ENCODE measurements at places on chromosomes 11 and 22.

GRCh38 chr11:813072-813455, 3.3 kb downstream of the RPLP2 start:
- DNase-seq, result no peak

DNA sequence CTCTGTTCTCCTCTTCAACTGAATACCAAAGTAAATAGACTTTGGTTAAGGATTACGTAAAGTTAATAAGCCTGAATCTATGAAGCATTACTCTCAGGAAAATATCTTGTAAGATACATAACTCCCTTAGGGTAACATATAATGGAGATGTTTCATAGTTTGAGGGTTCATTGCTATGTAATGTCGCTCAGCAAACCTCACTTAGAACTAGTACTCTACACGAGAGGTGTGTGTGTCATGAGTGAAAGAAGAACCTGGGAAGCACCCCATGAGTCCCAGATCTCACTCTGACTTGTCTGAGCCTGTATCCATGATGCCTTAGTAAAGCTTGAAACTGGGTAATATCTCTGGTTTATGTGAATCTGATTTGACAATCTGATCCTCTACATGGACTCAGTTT, 429.5 kb upstream of the ANO3 start:
- DNase-seq, result no peak

- no peak for DNase-seq
These were observed 154.8 kb downstream of the UVRAG start for GRCh38 chr11:75969626-75970308.

- DNase-seq, result no peak
These were observed 931 bp downstream of the CADM1 start for GRCh38 chr11:115503083-115503885.

DNA sequence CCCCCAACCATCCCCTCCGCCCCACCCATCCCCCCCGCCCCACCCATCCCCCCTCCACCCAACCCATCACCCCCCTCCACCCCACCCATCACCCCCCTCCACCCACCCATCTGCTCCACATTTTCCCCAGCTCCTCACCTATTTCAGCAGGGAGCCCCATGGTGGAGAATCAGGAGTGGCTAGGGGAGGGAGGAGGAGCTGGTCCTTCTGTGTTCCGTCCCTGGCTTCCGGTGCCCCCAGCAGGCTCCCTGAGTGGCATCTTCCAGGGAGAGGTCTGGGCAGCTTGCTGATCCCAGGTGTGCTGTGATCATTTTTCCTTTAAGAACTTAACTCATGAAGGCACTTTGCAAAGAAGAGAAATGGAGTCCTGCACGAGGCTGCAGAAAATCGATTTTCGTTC, 365.8 kb downstream of the TBC1D22A start:
- DNase-seq, result no peak

- DNase-seq, result no peak
These were observed 23.6 kb downstream of the XRRA1 start for GRCh38 chr11:74925281-74925680.

- no peak for DNase-seq
These were observed 31.1 kb upstream of the WT1 start for GRCh38 chr11:32466279-32466915.

DNA sequence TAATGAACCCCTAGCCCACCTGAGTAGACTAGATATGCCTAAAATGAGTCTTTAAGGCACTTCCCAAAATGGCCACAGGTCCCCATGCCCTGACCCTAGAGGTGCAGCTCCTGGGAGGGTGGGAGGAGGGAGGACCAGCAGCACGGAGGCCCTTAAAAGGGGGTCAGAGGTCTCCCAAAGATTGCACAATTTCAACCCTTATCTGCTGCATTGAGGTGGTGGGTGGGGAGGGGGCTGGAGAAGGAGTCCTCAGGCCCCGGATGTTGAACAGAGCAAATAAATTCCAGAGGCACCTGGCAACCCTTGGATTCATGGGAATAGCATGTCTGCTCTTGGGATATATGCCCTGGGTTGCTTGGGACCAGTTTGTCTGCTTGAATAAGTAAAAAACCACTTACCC, 57.6 kb downstream of the NAV2 start:
- DNase-seq, result no peak

- DNase-seq, result no peak
These were observed 9.7 kb upstream of the LRP5 start for GRCh38 chr11:68302670-68303069.

- DNase-seq, result no peak
These were observed 29.8 kb downstream of the NECTIN1 start for GRCh38 chr11:119699227-119699626.

DNA sequence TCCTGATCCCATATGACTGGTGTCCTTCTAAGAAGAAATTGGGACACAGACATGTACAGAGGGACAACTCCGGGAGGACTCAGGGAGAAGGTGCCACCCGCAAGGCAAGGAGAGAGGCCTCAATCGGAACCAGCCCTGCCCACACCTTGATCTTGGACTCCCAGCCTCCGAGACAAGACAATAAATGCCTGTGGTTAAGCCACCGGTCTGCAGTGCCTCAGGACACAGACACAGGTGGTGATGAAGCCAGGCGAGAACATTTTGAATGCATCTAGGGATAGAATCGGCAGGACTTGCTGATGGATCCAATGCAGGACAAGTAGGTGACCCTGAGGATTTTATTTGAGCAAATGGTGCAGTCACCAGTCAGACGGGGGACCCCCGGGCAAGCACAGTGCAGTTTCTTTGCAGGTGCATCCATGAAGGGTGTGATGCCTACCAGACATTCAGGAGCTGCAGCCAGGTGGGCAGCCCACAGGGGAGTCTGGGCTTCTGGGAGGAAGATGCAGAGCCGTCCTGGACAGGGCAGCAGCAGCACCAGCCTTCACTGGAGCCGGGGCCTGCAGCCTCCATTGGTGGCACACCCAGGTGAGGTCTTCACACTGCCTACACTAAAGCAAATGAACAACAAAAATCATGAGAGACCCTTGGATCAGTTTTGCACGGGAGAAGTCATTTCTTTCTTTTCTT, 20.2 kb upstream of the SEPTIN5 start:
- no peak for DNase-seq

DNA sequence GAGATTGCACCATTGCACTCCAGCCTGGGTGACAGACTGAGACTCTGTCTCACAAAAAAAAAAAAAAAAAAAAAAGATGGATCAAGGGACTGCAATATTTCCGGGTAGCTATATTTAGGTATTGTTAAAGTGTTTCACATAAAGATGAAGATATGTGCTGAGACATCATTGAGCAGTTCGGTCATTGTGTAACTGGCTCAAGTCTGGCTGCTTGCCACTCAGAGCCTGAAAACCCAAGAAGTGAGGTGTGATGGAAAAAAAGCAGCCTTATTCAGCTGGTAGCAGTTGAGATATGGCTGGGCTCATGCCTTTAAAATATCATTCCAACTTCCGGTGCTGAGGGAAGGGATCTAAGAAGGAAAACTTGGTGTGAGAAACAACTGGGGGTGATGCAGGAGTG, 46.9 kb downstream of the LUZP2 start:
- DNase-seq, result no peak

- DNase-seq, result no peak
These were observed 20.3 kb downstream of the PPP2R1B start for GRCh38 chr11:111745719-111746504.

DNA sequence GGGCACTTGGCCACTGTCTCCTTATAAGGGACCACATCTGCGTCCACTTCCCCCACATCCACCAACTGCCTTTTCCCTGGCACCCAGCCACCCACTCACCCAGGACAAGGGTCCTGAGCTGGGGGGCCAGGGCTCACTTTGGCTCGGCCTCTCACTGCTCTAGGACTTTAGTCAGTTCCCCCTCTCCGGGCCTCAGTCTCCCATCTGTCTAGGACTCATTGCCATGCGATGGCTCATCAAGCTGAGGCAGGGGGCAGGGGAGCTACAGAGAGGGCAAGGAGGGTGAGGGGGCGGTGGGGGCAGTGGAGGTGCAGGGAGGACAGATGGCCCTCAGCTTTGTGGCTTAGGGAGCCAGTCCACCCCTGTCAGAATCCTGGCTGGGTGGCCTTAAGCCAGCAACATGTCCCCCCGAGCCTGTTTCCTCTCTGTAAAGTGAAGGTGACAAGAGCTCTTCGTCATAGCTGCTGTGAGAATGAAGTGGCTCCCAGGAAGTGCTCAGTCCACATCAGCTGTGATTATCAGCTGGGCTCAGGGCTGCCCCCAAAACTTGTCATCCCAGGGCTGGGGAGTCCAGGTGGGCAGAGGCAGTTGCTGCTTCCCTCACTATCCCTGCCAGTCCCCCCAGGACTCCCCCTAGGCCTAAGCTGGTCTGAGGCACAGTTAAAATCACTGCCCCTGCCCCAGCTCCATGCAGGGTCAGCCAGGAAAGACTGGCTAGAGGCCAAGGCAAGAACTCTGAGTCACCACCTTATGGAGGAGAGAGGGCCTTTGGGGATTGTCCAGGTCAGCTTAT, 14.9 kb downstream of the RAC2 start:
- peak; percentile 21 for DNase-seq

GRCh38 chr11:16111690-16112089, 244.7 kb downstream of the SOX6 start:
- no peak for DNase-seq

DNA sequence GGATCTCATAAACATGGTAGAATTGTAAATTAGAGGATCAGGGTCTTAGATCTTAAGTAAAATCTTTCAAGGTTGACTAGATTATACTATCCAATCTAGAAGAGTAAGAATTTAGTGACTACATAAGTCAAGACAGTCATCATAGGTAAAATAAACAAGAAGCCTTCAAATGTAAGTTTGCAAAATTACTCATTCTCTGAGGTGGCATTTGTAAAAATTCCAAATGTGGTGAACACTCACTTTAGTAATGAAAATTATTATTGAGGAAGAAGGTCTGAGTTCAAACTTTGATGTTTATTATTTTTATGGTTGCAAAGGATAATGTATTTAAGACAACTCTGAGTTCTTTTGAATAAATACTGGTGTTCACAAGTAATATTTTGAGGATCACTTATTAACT, 4.6 kb downstream of the HYLS1 start:
- no peak for DNase-seq

GRCh38 chr11:406796-407650, 7.8 kb downstream of the SIGIRR start:
- peak; percentile 90 for DNase-seq

DNA sequence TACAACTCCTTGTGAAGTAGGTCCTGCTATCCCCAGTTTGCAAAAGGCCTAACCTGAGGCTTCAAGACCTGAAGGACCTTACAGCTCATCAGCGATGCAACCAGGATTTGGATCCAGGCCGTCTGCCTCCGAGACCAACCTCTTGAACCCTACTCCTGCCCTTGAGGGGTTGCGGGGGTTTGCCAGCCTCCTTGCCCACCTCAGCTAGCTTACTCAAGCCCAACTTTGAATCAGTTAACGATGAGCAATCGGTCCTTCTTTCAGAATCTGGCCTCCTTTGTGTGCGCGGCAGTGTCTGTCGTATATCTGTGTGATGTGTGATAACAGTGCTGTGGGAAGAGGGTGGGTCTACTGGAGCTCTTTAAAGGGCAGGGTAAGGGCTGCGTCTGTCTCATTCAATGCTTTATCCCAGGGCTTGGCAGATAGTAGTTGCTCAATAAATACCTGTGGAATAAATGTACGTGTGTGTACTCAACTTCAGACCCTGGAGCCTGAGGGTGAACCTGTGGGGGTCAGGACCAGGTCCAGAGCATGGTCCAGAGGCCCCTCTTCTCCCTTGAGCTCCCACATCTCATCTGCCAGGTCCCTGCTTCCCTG, 3.2 kb downstream of the CHRM1 start:
- no peak for DNase-seq

GRCh38 chr22:47124451-47124881, 362.0 kb downstream of the TBC1D22A start:
- no peak for DNase-seq

DNA sequence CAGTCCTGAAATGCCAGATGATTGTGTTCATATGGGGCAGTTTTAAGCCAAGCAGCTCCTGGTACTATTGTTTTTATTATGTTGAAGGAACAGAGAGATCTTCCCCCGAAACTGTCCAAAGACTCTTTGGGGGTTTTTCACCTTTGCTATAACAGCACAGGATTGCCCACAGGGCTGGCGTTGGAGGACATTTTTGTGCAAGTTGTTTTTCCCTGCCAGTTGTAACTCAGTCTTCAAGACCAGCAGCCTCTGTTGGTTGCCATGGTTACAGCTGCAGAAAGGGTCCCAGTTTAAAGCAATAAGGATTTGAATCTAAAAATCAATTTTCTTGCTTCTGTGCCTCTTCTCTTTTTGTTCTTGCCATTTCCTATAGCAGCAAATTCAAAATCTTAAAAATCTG, 45.4 kb upstream of the YWHAH start:
- no peak for DNase-seq

DNA sequence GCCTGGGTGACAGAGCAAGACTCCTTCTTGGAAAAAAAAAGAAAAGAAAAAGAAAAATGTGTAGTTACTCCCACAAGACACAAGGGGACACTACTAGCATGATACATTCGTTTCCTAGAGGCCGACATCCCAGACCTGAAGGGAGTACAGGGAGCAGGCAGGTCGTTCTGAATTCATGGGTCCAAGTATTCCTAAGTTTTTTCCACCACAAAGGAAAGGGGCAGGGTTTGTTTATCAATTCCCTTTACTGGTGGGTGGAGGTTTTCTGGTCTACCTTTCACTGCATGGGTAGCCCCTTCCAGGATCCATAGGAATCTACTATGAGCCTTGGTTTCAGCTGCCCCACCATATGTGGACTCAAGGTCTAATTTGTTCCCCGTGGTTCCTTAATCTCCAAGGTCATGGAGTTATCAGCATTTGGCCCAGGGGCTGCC, 11.8 kb downstream of the TIGD3 start:
- DNase-seq, result no peak

DNA sequence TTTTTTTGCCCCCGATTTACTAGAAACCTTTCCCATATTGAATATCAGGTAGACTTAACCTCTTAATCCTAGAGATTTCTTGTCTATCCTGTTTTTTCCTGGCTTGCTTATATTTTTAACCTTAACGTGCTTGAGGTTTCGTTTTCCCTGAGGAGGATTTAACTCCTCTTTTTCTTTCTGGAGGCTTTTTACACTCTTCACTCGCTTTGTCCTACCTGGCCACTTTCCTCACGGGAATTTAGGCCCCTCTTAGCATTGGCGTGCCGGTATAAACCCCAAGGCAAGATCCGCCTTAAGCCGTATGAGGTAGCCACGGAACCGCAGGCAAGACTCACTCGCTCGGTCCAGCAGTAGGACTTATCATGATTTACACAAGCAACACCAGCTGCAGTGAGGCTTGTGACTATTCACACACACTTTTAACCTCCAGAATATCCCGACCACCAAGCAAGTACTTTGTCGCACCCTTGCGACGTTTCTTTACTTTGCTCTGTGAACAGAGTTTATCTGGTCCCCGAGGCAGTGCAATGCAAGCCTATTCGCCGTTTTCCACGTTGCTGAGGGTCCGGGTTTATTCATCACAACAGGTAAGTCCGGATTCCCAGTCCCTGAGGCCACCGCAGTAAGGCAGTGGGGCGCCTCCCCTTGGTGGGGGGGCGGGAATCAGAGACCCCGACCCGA, 20.6 kb upstream of the ALDH3B2 start:
- DNase-seq, result no peak

DNA sequence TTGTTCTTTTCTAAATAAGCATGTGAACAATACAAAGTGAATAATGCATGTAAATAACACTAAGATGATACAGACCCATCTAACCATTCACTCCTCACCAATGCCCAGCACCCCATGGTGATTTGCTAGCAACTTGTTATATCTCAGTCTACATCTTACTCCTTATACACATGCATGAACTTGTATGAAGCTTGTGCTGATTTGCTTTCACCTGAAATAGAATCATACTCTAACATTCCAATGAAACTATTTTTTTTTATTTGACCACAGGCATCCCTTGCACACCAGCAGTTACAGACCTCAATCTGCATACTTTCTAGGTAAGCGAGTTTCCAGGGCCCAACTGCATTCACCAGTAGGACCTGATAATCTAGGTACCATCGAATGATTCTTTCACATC, 873.6 kb downstream of the OPCML start:
- DNase-seq, result no peak

Data from stimulated activated naive CD4-positive, alpha-beta T cell treated with Interleukin-2 at 50 U/mL for 16 hours (primary cell).